ENCODE measurements at places on chromosomes 12 and 14. TPM values are rescaled to one million over a fixed set of nuclear protein-coding genes. Genes with fewer than 3 reads are reported as not detected.

Gene MARK3
- total RNA-seq = 81.4 TPM

Gene TMEM253
- total RNA-seq = not detected

Gene NRIP2
- not detected for total RNA-seq

Gene CLEC4C
- not detected for total RNA-seq

Gene ZNF891
- total RNA-seq = 2.0 TPM

Gene KERA
- total RNA-seq = not detected
